ENCODE measurements at places on chromosomes 12 and 14.

GRCh38 chr14:53376064-53376463, 222.9 kb upstream of the DDHD1 start:
- no peak for DNase-seq

GRCh38 chr12:93191956-93192355, 185.8 kb upstream of the NUDT4 start:
- peak; percentile 49 for DNase-seq

DNA sequence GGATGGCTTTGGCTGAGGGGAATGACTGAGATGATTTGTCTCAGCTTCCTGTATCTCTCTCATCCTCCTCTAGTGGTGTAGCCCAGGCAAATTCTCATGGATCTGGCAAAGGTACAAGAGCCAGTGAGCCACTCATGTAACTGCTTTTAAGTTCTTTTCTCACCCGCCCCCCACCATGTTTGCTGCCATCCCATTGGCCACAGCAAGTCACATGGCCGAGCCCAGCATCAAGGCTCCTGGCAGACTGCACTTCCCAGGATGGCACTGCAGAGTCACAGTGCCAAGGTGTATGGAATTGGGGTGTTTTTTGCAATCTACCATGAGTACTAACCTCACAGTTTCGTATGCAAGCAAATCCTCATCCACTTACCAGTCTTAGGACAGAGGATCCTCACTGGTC, 50.9 kb downstream of the CHST11 start:
- DNase-seq = no peak

DNA sequence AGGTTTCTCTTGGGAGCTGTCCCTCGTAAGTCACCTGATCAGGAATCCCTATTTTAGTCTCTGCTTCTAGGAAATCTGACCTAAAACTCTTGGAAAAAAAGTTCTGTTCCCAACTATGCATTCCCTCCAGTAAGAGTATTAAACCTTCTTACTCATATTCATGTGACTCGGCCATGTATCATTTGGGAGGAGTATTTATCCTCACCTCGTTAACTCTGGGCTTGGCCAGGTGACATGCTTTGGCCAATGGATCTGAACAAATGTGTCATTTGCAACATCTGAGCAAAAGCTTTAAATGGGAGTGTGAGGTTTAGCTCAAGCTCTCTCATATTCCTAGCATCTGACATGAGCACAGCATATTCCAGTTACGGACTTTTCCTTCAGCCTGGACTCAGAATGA, 226.8 kb downstream of the NUAK1 start:
- DNase-seq = no peak

DNA sequence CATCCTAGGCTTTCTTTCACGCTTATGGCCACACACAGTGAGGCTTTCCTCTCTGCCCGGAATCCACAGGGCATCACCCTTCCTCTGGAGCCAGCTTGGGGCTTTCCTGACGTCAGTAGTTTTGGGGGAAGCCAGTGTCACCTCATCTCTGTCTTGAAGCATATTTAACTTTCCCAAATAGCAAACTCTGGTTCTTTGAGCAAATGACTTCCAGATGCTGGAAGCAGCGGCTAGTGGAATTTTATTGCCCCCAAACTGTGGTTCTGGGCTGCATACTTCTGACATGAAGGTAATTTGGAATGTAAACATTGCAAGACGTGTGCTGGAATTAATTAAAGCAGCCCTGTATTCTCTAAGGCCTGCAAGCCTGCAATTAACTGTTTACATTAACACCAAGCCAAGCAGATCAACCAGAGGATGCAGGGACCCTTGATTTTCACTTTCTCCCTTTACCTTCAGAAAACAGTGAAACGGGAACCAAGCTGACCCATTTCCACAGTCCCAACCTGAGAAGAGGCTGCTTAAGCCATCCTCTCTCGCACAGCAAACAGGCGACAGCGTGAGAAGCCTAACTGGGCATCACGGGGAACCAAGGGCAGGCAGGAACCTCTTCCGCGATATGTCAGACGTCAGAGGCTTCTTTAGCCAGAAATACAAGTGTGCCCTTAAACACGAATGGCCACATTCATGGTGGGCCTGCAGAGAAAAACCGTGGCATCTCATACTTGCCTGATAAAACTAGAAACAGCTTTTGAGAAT, 258.4 kb downstream of the CACNA1C start:
- no peak for DNase-seq

DNA sequence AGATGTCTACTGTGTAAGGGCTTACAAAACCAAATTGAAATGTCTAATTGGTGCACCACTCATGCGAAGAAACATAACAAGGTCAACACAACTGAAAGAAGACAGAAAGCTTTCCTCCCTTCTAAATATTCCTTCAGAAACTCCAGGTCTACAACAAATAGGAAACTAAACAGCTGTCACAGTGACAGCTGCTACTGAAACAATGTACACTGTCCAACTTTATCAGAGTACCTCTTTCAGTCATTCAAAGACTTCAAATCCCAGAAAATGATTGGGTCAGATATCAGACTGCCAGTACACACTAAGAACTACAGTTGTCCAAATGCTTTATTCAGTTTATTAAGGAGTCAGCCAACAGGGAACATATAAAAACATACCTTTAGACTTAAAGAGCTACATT, 35.2 kb downstream of the CEP128 start:
- DNase-seq = no peak

- DNase-seq = no peak
These were observed 23.4 kb upstream of the BEGAIN start for GRCh38 chr14:100610511-100611217.

- no peak for DNase-seq
These were observed 72.9 kb downstream of the BMP4 start for GRCh38 chr14:53883739-53884138.

DNA sequence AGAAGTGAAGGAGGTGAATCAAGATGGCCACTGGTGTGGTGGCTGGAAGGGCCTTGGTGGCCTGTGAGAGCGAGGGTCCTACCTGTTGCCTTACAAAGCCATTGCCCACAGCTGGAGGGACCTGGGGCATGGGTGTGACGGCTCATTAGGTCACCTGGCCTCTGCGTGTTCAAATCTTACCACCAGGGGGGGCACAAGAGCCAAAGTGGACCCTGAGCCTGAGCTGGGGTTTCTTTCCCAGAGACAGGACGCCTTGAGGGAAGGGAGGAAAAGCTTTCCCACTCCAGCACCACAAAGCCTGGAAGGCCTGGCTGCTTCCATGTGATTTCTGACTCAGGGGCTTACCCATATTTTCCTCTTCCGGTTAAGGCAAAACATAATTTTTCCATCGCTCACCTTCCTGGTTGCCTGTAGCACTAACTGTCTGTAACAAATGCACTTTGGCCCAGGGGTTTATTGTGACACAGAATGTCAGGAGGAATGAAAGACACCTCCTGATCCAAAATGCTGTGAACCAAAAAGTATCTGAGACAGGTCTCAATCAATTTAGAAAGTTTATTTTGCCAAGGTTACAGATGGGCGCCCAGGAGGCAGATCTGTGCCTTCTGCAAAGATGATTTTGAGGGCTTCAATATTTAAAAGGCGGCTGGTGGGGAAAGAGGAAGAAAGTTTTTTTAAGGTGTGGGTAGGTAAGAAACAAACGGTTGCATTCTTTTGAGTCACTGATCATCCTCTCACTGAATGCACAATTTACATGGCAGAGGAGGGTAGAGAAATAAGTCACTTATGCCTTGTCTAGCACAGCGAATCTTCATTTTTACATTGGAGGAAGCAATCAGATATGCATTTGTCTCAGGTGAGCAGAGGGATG, 4.3 kb upstream of the CD9 start:
- peak; percentile 80 for DNase-seq

- no peak for DNase-seq
These were observed 2.4 kb upstream of the MLH3 start for GRCh38 chr14:75053396-75054291.

- DNase-seq = no peak
These were observed 328.1 kb downstream of the ATP23 start for GRCh38 chr12:58269476-58269875.

DNA sequence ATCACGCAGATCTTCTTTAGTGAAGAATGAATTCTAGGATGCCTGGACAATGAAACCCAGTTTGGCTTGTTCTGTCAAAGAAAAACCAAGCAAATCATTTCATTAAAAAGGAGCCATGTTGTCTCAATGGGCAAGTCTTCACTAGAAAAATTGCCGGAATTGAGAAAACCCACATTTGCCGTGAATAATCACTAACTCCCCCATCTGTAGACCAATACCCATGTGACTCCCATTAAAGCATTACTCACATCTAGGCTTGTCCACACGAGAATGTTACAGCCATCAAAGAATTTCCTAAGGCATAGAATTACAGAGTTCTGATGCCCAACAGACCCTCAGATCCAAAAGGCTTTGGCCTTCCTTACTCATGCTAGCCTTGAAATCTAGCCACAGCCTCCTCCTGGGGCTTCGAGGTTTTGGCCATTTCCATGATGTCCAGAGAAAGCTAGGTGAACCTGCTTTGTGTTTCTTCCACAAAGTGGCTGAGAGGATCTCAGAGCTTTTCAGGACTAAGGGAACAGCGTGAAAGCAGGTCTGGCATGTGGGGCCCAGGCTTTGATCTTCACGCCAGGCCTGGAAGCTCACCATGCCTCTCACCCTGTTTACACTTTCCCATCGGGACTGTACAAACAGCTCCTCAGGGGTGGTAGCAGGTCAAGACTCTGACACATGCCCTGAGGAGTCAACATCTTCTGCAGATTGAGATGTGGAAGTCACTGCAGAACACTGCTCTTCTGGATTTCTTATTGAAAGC, 12.1 kb downstream of the SLC7A8 start:
- DNase-seq = no peak

DNA sequence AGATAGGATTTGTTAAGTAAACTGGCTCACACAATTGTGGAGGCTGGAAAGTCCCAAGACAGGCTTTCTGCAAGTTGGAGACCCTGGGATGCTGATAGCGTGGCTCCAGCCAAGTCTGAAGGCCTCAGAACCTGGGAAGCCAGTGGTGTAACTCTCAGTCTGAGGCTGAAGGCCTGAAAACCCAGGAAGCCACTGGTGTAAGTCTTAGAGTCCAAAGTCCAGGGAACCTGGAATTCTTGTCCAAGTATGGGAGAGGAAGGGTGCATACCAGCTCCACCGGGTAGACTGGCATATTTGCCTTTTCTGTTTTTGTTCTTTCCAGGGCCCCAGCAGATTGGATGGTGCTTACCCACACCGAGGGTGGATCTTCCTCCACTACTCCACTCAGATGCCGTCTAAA, 18.1 kb downstream of the GMFB start:
- DNase-seq = no peak

- DNase-seq = no peak
These were observed 239.1 kb downstream of the SSPN start for GRCh38 chr12:26434299-26435068.

GRCh38 chr12:23771240-23771949, 178.1 kb downstream of the SOX5 start:
- peak; percentile 61 for DNase-seq

GRCh38 chr12:127239781-127240180, 1027.2 kb upstream of the TMEM132C start:
- no peak for DNase-seq

- no peak for DNase-seq
These were observed 50.4 kb upstream of the RIN3 start for GRCh38 chr14:92463141-92463540.

- no peak for DNase-seq
These were observed 71.1 kb downstream of the FIGNL2 start for GRCh38 chr12:51777457-51777856.

GRCh38 chr12:128761379-128761790, 62.4 kb downstream of the SLC15A4 start:
- DNase-seq = no peak

DNA sequence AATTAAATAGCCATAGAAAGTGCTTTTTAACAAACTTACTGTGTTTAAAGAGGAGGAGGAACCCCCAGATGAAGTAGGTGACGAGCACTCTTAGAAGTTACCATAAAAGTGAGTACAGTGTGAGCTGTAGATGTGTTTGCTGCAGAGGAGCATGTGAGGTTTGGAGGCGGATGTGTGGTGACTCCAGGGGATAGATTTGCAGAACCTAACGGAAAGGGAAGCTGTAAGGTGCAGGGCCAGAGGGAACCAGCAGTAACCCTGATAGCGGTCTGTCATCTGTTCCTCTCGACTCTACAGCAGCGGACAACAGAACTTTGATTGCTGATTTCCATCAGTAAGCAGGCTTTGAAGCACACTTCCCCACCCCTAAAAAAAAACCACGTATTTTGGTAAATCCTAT, 5.2 kb downstream of the CALM1 start:
- DNase-seq = no peak

DNA sequence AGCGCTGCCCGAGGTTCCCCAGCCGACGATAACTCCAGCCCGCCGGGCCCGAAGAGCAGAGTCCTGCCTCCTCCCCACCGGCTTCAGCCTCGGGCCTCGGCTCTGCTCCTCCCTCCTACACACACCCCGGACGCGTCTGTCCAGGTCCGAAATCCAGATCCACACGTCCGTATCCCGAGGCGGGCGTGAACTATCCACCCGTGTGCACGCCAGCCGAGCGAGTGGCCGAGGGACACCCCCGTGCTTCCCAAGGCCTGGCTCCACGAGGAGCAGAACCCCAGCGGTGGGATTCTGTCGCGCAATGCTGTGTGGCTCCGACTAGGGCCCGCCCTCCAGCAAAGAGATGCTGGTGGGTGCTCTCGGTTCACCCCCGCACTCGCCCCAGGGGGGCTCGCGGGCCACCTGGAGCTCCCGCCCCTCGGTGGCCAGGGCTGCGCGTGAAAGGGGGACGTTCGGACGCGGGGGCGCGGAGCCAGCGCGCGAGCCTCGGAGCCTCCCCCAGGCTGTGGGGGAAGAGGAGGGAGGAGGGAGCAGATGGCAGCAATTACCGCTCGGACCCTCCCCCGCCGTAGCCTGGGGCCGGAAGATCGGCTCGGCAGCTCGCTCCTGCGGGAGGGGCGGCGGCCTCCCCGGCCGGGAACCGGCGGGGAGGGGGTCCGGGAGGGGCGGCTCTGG, 18.9 kb upstream of the ANKRD33 start:
- no peak for DNase-seq

DNA sequence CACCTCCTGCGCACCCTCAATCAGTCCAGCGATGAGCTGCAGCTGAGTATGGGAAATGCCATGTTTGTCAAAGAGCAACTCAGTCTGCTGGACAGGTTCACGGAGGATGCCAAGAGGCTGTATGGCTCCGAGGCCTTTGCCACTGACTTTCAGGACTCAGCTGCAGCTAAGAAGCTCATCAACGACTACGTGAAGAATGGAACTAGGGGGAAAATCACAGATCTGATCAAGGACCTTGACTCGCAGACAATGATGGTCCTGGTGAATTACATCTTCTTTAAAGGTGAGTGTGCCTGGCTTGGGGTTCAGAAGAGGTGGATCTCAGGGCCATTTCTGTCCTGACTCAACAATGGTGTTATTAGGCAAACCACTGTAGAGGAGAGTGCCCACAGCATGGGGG, 2.6 kb downstream of the SERPINA3 start:
- DNase-seq = no peak

GRCh38 chr12:114702462-114702861, 18.5 kb upstream of the TBX3 start:
- DNase-seq = no peak

GRCh38 chr12:8855891-8856290, 33.5 kb downstream of the A2ML1 start:
- no peak for DNase-seq

DNA sequence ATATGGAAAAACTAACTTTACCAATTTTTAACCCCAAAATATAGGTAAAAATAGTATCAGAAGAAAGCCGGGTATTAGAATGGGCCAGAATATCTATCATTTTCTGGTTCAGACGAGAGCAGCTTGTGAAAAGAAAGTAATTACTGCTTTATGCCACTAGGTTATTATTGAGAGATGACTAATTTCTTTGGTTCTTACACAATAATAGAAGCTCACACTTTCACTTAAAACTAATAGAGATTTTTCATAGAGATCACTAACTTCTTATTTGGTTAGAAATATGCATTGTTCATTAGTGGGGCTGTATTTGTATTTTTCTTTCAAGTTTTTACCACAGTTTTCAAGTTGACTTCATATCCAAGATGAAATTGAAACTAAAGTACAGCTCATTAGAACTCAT, 1241.2 kb upstream of the FLRT2 start:
- DNase-seq = no peak

All from substantia nigra (tissue), 51 donors.